ENCODE measurements at places on chromosomes 3 and 15.

- DNase-seq, result no peak
Measured at GRCh38 chr15:89105147-89105546, 16.9 kb downstream of the ABHD2 start.

DNA sequence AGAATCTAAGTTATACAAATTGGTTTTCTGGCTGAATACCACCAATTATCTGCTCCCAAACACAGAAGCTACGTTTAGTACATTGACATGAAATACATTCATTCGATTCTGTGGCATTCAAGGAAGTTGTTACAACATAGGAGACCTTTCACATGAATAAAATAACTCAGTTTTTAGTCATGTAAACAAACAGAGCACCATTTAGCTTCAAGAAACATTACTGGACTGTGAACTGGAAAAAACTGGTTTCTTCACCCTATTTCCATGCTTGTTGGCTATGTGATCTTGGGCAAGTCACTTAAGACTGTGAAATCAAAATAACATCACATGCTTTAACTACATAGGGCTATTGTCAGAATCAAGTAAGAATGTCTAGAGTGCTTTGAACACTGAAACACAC, 46.2 kb downstream of the NRG4 start:
- DNase-seq, result no peak

GRCh38 chr15:68994149-68994548, 20.3 kb upstream of the NOX5 start:
- no peak for DNase-seq

GRCh38 chr3:12221663-12222062, 63.0 kb upstream of the TIMP4 start:
- DNase-seq, result no peak

- DNase-seq, result no peak
Measured at GRCh38 chr3:60120245-60120644, 1070.4 kb upstream of the CFAP20DC start.

DNA sequence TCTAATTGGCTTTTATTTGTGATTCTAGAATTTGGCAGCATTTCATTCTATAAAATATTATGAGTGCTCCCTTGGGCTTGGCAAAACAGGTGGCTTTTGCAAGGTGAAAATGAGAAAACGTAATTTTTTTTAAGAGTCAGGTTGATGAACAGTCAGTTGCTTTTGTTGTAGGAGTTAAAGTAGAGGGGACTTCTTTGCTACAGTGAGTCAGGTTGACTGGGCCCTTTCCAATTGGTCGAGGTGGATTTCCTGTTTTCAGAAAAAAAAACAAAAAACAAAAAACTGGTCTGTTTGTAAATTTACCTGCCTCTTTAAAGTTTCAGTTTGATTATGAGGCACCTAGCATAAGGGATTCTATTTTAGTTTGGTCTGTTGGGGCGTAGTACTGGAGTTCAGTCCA, 1469.4 kb upstream of the GBE1 start:
- DNase-seq, result no peak

DNA sequence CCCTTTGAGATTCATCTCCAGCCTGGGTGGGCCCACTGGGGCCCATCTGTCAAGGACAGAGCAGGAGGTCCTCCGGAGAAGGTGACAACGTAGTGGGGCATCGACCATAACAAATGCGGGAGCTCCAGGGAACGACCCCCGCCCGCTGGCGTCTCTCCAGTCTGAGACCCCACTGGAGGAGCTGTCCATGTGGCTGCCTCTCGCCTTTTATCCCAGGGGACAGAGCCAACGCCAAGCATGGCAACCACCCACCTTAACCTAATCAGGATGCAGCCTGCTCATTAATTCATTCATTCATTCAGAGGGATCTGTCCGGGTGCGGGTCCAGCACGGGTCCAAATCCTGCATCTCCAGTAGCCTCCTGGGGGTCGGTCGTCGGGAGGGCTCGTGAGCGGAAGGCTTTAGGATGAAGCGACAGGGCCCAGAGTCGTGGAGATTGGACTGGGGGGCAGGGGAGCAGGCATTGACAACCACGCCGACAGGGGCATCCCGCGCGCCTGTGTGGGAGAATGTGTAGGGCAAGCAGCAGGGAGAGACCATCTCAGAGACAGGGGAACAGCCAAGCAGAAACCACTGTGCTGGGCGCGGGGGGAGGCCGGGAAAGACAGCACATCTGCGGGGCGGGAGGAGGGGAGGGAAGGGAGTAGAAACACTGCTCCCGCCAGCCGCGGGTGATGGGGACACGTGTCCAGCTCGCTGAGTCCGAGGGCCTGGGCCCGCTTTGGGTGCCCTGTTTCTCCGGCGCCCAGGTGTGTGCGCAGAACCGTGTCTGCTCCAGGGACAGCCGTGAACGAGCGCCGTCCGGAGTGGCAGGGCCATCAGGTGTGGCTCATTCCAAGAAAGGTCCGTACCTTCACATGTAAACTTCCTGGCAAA, 1.9 kb downstream of the PIGZ start:
- DNase-seq, result no peak

- DNase-seq, result no peak
Measured at GRCh38 chr3:2377281-2377680, 278.6 kb downstream of the CNTN4 start.

DNA sequence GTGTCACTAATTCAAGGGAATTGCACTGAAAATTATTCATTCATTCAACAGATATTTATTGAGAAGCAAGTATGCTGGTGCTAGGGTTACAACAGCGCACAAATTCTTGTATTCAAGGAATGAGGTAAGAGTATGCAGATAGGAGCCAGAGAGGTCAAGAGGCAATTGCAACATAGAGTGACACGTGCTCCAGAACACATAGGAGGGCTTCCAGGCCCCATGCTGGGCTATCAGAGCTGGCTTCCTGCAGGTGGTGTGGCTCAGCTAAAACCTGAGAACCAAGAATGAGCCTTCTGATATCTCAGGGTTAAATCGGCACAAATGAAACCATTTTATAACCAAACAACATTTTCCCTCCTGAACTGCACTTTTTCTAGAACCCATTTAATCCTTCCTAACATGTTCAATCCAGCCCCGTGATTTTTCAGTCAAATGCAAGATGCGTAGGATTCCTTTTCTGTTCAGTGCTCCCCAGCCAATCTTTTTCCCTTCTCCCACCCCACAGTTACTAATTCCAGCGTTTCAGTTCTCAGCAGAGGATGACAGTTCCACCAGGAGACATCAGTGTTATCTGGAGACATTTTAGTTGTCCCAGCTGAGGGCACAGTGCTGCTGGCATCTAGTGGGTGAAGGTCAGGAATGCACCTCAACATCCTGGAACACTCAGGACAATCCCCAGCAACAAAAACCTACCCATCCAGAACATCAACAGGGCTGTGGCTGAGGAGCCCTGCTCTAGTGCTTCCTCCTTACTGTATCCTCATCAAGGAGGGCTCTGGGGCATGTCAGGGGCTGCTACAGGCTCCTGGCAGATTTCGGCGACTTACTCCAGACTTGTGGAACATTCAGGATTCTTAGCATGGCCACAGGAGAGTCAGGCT, 13.1 kb downstream of the CCR5AS start:
- no peak for DNase-seq

DNA sequence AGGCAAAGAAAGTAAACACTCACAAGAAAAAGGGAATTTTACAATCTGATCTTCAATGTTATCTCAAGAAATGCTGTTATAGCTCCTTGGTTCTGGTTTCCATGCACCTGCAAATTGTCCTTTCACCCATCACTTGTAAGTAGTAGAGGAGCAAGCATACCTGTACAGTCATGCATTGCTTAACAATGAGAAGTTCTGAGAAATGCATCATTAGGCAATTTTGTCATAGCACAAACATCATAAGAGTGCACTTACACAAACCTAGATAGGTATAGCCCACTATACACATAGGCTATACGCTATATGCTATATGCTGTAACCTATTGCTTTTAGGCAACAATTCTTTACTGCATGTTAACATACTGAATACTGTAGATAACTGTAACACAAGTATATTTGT, 672.3 kb downstream of the FHIT start:
- DNase-seq, result no peak

- no peak for DNase-seq
Measured at GRCh38 chr3:107987036-107987939, 103.5 kb downstream of the CD47 start.

- peak; percentile 52 for DNase-seq
Measured at GRCh38 chr15:92077353-92078085, 224.0 kb downstream of the SLCO3A1 start.

- DNase-seq, result no peak
Measured at GRCh38 chr15:62456011-62456920, 291.2 kb upstream of the C2CD4B start.

Measured in activated T-cell treated with anti-CD3 and anti-CD28 coated beads for 4 hours (primary cell).